HCEC 1CT (cell line): ENCODE measurements at places on chromosomes 1 and 21.

DNA sequence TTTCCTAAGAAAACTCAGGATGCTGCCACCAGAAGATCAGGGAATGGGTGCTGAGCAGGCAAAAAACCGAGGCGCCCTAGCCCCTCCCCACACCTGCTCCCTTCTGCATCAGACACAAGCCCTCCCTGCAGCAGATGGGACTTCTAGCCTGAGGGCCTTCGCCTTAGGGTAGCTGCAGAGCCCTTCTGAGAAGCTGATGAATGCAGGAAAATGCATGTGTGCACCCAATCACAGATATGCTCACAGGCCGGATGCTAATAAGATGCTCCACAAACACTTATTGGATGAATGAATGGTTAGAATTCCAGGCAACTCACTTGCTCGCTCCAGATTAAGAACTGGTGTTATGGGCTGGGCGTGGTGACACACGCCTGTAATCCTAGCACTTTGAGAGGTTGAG lies 6.8 kb upstream of the C1orf210 start:
- no peak for DNase-seq

GRCh38 chr1:176949033-176949662 lies 215.4 kb downstream of the ASTN1 start:
- peak; percentile 17 for DNase-seq

DNA sequence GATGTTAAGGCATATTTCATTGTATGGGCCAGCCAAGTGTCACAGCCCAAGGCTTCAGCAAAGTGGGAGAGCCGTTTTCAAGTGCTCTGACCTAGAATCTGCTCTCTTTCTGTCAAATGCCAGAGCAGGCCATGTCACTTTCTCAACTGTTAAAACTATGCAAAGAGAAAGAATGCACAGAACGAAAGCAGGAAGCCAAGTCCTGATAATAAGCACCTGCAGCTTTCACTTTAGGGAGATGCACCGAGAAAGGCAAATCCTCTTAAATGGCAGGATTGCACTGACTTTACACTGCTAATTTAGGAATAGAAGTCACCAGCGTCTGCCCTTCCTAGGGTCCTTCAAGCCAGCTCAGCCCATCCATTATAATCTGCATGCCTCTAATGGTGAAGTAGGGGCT lies 49.2 kb upstream of the NTPCR start:
- no peak for DNase-seq

DNA sequence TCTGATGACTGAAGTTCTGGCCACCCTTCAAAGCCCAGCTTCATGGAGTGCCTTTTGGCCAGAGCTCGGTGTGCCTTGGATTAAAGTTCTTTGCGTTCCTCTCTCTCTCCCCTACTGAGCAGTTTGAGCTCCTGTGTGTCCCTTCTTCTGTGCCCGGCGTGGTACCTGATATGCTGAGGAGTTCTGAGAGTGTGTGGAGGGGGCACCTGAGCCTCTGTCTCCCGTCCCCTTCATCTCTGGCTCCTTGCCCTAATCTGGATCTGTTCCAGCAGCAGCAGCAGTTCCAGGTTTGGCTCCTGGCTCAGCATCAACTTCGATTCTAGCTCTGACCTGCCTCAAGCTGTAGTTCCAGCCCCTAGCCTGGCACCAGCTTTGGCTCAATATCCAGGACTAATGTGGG lies 25.1 kb upstream of the MYCL start:
- no peak for DNase-seq
